Hepatic stellate cell (primary cell): ENCODE measurements at places on chromosomes 1 and 21.

DNA sequence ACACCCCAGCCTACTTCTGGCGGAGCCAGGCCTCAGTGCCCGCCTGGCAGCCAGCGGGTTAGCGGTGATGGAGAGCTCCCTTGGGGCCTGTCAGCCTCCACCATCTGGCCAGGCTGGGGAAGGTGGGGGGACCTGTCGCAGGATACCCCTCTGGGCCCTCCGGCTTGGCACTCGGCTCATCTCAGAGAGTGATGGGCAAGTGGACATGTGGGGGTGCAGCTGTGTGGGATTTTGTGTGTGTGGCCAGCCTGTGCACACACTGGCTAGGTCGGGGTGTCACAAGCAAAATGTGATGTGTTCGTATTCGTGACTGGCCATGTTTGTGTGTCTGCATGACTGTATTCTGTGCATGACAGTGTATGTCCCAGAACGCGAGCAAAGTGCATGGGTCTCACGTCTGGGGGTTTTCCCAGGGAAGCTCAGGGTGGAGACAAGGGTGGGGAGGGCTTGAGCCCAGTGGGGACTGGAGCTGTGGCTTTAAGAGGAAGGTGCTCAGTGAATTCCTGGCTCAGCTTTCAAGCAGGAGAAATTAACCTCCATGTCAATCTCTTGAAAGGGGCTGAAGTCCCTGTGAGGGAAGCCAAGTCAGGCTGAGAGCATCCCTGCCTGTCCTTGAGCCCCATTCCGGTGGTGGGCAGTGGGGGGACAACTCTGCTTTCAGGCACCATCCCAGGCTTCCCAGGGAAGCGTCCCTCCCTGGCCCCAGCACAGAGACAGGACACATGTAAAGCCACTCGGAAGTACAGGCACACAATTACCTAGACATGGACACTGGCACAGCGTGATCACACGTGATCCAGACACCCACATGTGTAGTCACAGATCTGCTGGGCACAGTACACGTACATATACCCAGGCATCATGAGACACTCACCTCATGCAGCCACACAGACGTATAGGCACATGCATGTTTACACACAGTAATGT, 21.1 kb upstream of the ADGRB2 start:
- no peak for DNase-seq

DNA sequence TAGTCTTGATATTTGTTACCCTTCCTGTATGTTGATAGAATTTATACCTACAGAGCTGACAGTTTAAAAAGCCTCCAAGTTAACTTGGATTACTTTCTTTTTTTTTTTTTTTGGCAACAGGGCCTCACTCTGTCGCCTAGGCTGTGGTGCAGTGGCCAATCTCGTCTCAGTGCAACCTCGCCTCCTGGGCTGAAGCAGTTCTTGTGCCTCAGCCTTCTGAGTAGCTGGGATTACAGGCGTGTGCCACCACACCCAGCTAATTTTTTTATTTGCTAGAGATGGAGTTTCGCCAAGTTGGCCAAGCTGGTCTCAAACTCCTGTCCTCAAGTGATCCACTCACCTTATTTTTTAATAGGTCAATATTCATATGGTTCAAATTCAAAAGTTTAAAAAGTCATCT, 32.7 kb downstream of the WDTC1 start:
- DNase-seq = no peak

GRCh38 chr1:212690816-212691403, 8.7 kb downstream of the BATF3 start:
- DNase-seq = no peak

DNA sequence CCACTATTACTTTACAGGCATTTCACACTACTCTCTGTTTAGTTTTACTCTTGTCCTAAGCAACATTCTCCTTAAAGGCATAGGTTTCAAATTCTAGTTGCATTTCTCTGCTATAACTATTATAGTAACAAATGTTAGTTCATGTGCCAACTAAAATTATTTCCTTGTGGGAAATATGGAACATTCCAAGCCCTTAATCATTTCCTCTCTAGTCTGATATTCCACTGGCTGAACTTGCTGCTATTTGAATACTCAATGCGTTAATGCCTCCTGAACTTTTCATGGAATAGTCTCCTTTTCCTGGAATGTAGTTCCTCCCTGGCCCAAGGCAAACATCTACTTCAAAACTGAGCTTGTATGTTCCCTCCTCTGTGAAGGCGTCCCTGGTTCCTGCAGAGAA, 19.3 kb upstream of the TBX19 start:
- peak; percentile 46 for DNase-seq

GRCh38 chr1:45448357-45448756, 42.6 kb downstream of the TESK2 start:
- no peak for DNase-seq

- DNase-seq = no peak
Observed at GRCh38 chr1:44592208-44593145, 81.8 kb downstream of the TMEM53 start.
